ENCODE measurements at places on chromosomes 3 and 15. TPM values are rescaled to one million over a fixed set of nuclear protein-coding genes. Genes with fewer than 3 reads are reported as not detected.

Gene IL12A
- 1.4 TPM for total RNA-seq

Gene CPA3
- total RNA-seq = not detected

Gene FGF7
- total RNA-seq = not detected

Gene CRELD1
- 11.8 TPM for total RNA-seq

Gene ABHD17C
- total RNA-seq = 25.7 TPM

Gene GPR149
- total RNA-seq = not detected
